Stimulated activated CD8-positive, alpha-beta memory T cell treated with anti-CD3 and anti-CD28 coated beads, Interleukin-15, amount 100 ng/mL, for 4 hours (primary cell): ENCODE measurements at places on chromosomes 12 and 14.

- no peak for DNase-seq
Measured at GRCh38 chr14:34157651-34158050, 206.8 kb upstream of the EGLN3 start.

GRCh38 chr14:64684091-64684490 is 20.1 kb upstream of the PLEKHG3 start:
- DNase-seq = no peak

GRCh38 chr12:3662521-3662921 is 90.4 kb downstream of the CRACR2A start:
- no peak for DNase-seq

GRCh38 chr12:24470050-24470449 is 478.9 kb downstream of the BCAT1 start:
- no peak for DNase-seq

GRCh38 chr12:65728848-65729793 is 95.2 kb upstream of the HMGA2 start:
- DNase-seq = no peak

GRCh38 chr12:52280796-52281560 is 6.5 kb downstream of the KRT86 start:
- no peak for DNase-seq

DNA sequence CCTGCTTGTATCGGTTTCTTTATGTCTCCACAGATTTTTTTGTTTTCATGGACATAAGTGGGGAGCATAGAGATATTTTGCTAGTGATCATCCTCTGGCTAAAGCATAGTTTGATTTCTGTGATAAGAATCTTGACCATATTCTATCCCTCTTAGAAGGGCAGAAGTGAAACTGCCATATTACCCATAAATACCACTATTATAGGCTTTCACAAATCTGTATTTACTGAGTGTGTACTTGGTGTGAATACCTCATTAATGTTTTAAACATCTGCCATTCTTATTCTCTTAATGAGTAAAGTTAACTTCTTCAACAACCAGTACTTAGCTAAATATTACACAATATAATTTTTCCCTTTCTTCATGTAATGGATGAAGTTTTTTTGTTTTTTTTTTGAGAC is 16.1 kb downstream of the WNK1 start:
- DNase-seq = no peak

DNA sequence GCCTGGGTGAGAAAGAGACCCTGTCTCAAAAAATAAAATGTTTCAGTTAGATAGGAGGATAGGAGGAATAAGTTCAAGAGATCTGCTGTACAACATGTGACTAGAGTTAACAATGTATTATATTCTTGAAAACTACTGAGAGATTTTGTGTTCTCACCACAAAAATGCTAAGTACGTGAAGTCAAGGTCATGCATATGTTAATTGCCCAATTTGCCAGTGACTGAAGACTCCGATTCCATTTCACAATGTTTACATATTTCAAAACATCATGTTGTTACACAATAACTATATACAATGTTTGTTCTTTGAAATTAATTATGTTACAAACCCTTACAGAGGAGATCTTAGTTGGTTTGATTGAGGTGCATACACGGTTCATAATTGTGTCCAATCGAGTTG is 52.1 kb downstream of the SLC15A4 start:
- DNase-seq = no peak

DNA sequence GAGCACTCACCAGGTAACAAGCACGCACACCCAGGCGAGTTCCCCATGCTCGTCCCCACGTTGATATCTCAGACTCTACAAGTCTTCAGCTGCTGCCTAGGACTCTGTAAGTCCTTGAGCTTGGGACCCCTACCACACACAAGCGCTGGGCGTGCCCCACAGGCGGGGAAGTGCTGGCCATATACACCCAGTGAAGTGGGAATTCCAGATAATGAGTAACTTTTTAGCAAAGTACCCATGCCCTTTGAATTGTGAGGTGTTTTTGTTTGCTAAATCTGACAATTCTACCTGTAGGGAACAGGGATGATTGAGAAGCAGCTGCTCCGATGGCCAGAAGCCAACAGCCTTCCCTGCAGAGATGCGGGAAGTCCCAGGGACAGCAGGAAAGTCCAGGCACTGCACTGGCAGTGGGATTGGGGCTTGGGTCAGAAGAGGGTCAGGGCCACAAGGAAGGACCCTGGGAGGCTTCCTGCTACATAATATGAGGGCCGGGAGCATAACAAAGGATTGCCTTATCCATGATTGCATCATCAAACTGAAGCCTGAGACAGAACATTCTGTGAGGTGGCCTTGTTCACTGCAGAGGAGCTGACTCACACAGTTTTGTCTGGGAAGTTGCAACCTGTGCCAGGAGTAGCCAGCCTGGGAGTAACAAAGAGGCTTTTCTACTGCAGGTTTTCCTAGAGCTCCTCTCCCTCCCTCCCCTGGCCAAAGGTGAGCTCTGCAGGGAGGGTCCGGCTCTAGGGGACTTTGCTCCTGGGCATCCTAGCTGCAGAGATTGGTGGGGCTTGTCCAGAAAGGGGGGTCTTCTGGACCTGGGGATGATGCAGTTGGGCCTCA is 13.2 kb upstream of the SERPINA3 start:
- DNase-seq = no peak

DNA sequence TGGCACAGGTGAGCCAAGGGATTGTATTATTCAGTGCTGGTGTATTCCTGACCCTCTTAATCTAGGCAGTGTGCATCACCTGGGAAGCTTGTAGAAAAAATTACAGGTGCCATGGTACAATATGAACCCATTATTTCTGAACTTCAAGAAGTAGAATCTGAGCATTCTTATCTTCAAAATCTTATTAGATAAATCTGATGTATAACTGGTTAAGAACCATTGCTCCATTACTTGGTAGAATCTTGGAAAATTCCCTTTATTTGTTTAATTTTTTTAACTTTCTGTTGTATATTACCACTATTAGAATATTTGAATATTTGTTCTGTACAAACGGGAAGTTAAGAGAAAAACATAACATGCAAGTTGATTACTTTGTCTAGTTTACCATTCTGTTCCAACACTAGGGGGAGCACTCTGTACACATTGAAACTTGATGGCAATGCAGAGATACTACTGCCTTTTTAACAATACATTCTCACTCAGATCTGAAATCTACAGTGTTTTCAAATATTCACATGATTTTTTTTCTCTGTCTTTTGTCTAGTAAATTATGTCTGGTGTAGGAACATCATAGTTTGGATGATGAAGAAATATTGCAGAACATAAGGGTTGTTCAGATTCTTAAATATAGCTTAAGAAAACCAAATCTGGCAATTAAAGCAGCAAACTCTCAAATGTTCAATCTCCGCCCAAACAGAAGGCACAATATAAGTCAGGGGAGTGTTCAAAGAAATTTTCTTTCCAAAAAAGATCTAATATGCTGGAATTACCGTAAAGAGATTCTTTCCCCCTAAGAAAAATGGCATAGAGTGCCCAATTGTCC is 196.6 kb downstream of the PCNX1 start:
- no peak for DNase-seq

GRCh38 chr12:113880326-113880725 is 85.8 kb downstream of the RBM19 start:
- DNase-seq = no peak

DNA sequence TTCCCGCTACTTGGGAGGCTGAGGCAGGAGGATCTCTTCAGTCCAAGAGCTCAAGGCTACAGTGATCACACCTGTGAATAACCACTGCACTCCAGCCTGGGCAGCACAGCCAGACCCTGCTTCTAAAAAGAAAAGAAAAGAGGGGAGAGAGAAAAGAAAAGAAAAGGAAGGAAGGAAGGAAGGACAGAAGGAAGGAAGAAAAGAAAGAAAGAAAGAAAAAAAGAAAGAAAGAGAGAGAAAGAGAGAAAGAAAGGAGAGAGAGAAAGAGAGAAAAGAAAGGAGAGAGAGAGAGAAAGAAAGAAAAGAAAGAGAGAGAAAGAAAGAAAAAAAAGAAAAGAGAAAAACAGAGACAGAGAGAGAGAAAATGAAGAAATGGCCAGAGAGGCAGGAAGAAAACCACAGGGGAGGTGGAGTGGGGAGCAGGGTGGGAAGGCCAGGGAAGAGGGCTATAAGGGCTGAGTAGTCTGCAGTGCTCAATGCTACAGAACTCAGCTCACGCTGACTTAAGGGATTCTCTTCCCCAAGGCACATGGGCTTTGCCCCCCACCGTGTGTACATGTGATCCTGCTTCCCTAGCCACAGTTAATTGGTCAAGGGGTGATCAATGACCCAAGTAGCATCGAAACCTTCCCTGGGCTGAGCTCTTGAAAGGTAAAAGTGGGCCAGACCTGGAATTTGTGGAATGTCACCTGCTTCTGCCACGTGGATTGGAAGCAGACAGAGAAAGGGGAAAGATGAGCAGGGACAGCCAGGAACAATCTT is 90.4 kb upstream of the TMCC3 start:
- DNase-seq = no peak

GRCh38 chr12:42201063-42201462 is 37.0 kb downstream of the YAF2 start:
- DNase-seq = no peak

DNA sequence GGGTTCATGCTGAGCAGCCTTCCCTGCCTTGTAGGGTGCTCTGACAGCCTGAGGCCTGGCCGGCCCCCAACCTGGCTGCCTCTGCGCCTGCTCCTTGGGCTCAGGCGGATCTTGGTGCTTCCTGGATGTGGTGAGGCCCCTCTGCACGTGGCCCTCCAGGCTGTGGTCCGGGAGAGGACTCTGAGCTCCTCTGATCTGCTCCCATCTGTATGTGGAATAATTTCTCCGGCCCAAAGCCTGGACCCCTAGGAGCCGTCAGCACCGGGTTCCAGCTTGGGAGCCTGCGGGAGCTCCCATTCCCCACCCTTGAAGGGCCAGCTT is 21.3 kb upstream of the EIF2B2 start:
- no peak for DNase-seq
